ENCODE measurements at places on chromosomes 6 and 20. TPM values are rescaled to one million over a fixed set of nuclear protein-coding genes. Genes with fewer than 3 reads are reported as not detected.

SMPDL3A gene
- 0.81 TPM for total RNA-seq

FOXA2 gene
- total RNA-seq: 1.0 TPM

RSPH4A gene
- 0.11 TPM for total RNA-seq

EDN3 gene
- not detected for total RNA-seq

SRC gene
- 7.0 TPM for total RNA-seq

CSNK2B gene
- total RNA-seq: 529 TPM

EYS gene
- 0.13 TPM for total RNA-seq

CDH4 gene
- total RNA-seq: not detected

BFSP1 gene
- 0.40 TPM for total RNA-seq

PLG gene
- 0.69 TPM for total RNA-seq

ULBP1 gene
- total RNA-seq: 3.5 TPM

RSPO4 gene
- total RNA-seq: 0.09 TPM

C6orf52 gene
- 10.5 TPM for total RNA-seq

ARFGEF3 gene
- total RNA-seq: 0.07 TPM

OOEP gene
- not detected for total RNA-seq

ANGPT4 gene
- total RNA-seq: not detected

CALHM6 gene
- not detected for total RNA-seq

DDR1 gene
- 42.9 TPM for total RNA-seq

PCSK2 gene
- total RNA-seq: 0.07 TPM

Measured in K562 (cell line).